ENCODE measurements at places on chromosomes 7 and 10.

- DNase-seq, result no peak
Measured at GRCh38 chr7:46170792-46171191, 249.7 kb upstream of the IGFBP3 start.

GRCh38 chr10:23829556-23829955, 379.4 kb upstream of the KIAA1217 start:
- no peak for DNase-seq

DNA sequence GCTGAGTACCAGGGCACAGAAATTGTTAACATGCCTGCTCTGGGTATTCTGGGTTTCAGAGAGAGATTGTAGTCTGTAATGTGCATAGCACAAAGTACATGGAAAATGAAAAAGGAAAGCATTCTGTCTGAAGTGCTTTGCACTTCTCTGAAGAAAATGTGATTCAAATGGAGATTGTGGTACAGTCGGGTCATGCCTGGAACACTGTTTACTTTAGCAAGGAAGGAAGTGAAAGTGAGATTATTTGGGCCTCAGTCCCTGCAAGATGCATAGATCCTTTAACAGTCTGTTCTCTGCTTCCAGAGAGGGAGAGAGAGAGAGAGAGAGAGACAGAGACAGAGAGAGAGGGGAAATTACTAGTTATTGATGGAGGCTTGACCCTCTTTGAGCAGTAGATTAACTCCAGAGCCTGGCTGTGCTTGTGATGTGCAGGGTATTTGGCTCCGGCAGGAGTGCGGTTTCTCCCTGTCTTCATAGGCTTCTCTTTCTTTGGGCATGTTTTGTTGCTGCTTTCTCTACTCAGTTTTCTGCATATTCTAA, 5.4 kb downstream of the VWC2 start:
- DNase-seq, result no peak

GRCh38 chr10:71683301-71683700, 36.3 kb downstream of the C10orf105 start:
- DNase-seq, result no peak

DNA sequence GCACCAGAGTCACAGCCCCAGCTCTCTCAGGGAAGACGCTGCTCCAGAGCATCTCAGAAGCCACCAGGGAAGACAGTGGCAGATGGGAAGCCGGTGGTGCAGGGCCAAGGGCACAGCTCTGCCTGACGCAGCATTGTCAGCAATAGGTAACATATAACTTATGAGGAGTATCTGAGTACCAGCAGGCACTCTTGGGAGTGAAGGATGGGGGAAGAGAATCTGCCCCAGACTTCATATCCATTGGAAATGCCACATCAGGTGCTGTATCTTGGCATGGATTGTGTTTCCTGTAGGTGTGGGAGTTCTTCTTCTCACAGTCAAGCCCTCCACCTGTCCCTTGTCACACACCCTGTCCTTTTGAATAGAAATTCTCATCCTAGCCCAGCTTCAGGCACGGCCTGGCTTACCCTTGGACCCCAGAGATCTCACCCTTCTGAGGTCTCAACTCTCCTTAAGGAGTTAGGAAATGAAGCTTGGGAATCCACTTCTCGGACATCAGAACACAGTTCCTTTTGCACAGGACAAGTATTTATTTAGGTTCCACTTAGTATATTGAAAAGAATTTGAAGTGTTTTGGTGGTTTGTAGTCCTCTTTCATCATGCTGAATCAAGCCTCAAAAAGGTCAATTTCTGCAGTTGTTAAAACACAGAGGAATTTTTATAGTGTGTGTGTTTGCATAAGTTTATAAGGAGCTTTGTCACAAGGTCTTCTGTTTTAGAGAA, 9.9 kb downstream of the EPDR1 start:
- DNase-seq, result no peak

DNA sequence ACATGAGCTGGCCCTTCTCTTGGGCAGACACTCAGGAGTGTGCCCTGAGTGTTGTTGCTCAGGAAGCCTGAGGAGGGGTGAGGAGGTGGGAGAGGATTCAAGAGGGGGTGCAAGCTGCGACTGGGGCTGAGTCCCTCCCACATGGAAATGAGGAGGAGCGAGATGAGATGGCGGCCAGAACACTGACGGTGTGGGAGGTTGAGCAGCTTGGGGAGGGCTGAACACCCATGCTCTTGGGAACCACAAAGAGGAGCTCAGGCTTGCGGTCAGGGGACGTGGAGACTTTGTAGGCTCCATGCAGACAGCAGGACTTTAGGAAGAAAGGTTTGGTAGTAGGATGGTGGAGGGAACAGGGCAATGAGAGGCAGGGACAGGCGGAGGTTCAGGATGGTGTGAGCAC, 163.2 kb upstream of the SHH start:
- no peak for DNase-seq

GRCh38 chr10:24215196-24215595, 6.3 kb downstream of the KIAA1217 start:
- DNase-seq, result no peak

DNA sequence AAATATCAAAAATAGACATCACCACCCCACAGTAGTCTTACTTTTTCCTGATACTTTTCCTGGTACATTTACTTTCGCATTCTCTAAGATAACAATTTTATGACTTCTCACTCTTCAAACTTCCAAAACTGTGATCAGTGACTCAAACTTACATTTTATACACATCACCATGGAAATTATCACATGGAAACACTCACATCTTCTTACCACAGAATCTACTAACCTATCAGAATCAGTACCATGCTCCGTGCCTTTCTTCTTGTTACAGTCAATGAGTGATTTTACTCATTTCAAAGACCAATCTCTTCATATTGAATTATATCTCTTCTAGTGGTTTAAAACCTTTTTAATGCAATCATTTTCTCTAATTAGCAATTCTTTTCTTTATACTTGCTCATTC, 120.3 kb downstream of the PTEN start:
- no peak for DNase-seq
